Kidney (tissue), 22 donors: ENCODE measurements at places on chromosomes 2 and 18. TPM values are rescaled to one million over a fixed set of nuclear protein-coding genes. Genes with fewer than 3 reads are reported as not detected.
A peak's percentile ranks its signal among the peaks of the same experiment; 100 is the strongest.

DNA sequence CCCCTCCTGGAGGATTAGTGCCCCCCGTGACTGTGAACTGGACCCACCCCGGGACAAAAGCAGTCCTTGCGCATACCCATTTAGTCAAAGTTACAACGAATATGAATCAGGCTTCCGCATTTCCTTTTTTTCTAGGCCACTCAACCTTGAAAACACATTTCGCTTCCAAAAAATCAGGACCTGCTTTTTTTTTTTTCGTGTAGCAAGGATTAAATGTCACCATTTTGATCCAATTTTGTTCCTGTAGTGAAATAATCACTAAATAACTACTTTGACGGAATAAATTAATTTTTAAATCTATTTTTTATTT is 464 bp upstream of the FTCDNL1 start:
- peak overlapping the region; percentile 59 for H3K27ac ChIP-seq
- no peaks in the 10 kb centered on the region for H3K36me3 ChIP-seq
- peak overlapping the region; percentile 80 for H3K4me3 ChIP-seq
- no peak for DNase-seq
- H3K27me3 ChIP-seq: peaks cover 26% of the 10 kb centered on the region

Gene STPG4
- not detected for total RNA-seq

DNA sequence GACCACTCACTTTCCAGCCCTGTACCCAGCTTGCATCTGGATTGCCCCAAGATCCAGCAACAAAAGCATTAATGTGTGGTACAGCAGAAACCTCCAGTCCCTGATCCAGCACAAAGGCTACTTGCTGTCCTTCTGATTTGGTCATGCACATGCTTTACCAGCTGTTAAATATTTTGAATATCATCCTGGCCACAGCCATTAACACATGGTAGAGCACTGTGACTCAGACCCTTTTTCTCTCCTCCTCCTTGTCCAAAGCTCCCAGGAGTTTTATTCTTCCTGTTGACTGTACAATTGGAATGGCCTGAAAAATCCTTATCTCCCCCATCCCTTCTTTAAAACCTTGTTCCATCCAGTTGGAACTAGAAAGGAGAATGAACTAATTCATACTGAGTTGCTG is 419.7 kb upstream of the TNP1 start:
- H3K4me3 ChIP-seq: no peak overlapping the region
- H3K27ac ChIP-seq: no peak overlapping the region
- H3K36me3 ChIP-seq: no peaks in the 10 kb centered on the region
- no peak for DNase-seq

Gene GAREM2
- total RNA-seq: 3.2 TPM

Gene PROKR1
- total RNA-seq: not detected

Gene CCDC85A
- total RNA-seq: 2.1 TPM

DNA sequence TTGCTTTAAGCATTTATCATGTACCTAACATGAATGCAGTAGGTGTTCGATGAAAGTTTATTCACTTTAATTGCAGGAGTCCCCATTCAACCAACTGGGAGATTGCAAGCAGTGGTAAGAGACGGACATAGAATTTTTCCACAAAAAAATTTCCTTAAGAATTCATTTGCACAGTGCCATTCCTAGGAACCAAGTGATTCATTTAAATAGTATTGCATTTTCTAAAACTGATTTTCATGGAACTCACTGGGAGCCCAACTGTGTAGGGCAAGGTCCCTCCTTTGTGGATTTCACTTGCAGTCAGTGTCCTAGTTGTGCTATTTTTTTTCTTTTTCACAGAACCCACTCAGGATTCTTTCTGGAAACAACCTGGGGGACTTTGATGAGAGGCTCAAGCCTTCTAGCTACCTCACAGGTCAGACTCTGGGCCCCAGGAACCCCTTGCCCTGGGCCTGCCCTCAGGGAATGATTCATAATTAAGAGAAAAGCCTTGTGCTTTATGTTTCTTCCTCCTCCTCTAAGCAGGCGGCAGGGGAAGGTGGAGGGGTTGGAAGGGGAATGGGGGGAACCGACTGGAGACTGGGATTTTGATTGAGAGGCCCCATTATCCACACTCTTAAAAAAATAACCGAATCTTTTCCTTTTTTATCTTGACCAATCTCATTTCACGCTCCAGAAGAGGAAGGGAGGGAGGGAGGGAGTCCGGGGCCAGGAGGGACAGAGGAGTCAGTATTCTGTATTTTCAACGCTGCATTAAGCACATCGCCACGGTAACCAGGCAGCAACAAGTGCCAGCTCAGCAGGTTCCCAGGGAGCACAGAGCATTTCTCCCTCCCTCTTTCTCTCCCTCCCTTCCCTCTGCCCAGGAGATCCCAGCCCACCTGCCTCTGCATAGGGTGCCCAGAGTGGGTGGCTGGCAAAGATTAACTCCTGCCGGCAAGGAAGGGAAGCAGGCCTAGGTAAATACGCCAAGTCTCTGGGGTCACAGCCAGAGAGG is 51.8 kb downstream of the PSD4 start:
- peaks cover 54% of the 10 kb centered on the region for H3K4me1 ChIP-seq
- DNase-seq: peak; percentile 94
- peak overlapping the region; percentile 79 for H3K27ac ChIP-seq
- no peaks in the 10 kb centered on the region for H3K27me3 ChIP-seq
- peaks cover 10% of the 10 kb centered on the region for H3K36me3 ChIP-seq

Gene SP5
- 0.25 TPM for total RNA-seq

DNA sequence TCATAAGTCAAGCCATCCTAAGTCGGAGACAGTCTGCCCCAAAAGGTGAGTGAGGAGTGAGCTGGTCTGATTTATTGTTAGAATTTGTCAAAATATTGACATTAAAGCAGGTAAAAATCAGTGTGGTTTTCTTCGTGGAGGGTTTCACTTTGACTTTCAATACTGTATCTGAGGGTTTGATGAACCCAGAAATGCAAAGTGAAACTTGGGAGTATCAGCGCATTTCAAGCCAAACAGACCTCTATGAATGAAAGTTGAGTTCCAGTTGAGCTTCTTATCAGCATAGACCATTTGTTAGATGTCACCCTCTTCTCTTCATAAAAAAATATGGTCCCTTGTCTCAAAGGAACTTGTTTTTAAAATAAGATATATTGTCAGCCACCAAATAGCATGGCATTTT is 21.7 kb upstream of the CXCR4 start:
- H3K27me3 ChIP-seq: no peaks in the 10 kb centered on the region
- peaks cover 5% of the 10 kb centered on the region for H3K4me1 ChIP-seq
- no peak overlapping the region for H3K4me3 ChIP-seq
- H3K36me3 ChIP-seq: no peaks in the 10 kb centered on the region
- DNase-seq: no peak
- H3K27ac ChIP-seq: no peak overlapping the region

Gene SLC8A1
- 33.9 TPM for total RNA-seq

Gene TBR1
- total RNA-seq: not detected

- no peak overlapping the region for H3K4me3 ChIP-seq
- no peaks in the 10 kb centered on the region for H3K27me3 ChIP-seq
- H3K4me1 ChIP-seq: peaks cover 7% of the 10 kb centered on the region
- no peak for DNase-seq
- no peak overlapping the region for H3K27ac ChIP-seq
Observed at GRCh38 chr2:227341553-227341952, 16.5 kb downstream of the MFF start.

Gene KLHL29
- total RNA-seq: 10.5 TPM

DNA sequence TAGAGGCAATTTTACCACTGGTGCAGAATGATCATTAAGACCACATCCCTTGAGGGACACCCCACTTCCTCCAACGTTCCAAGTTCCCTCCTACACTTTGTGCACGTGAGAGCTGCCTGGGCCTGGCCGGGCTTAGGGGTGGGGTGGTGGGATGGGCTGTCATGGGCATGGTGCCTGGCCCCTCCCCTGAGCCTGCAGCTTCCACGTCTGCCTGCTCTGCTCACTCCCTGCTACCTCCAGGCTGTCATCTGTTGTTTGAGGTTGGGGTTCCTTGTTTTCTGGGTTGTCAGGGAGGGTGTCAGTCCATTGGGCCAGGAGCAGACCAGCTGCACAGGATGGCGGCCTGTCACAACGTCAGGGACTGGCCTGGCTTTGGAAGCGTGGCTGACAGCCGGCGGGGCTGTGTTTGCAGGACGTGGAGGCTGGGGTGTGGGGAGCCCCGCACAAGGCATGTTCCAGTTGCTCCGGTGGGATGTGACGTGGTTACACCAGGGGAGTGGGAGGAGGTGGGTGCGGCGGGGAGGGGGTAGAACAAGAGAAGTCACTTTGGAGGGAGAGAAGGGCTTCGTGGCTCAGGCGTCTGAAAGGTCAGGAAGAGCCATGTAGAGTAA is 72.3 kb downstream of the RTP5 start:
- no peak for DNase-seq
- H3K36me3 ChIP-seq: no peaks in the 10 kb centered on the region
- H3K4me3 ChIP-seq: no peak overlapping the region
- H3K27me3 ChIP-seq: no peaks in the 10 kb centered on the region
- no peak overlapping the region for H3K27ac ChIP-seq

DNA sequence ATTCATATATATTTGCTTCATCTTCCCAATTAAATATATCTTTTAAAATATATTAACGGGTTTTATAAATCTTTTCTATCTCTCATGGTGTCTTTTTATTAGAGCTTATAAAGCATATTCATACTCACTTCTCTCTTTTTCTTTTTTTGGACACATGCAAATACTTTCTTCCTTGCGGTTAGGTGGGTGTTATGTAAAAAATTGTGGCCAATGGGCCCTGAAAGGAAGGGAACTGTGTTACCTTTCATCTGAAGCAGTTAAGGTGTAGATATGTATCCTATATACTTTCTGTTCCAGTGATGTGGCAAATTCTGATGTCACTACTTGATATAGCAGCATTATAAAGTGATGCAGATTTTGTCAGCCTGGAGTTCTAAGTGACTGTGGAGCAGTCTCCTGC is 714.5 kb downstream of the PLCL1 start:
- H3K4me3 ChIP-seq: no peak overlapping the region
- no peak overlapping the region for H3K27ac ChIP-seq
- H3K27me3 ChIP-seq: no peaks in the 10 kb centered on the region
- no peak for DNase-seq
- no peaks in the 10 kb centered on the region for H3K4me1 ChIP-seq

Gene SEMA4C
- total RNA-seq: 44.6 TPM

Gene HOXD9
- total RNA-seq: 36.5 TPM

Gene RUFY4
- total RNA-seq: 0.69 TPM

GRCh38 chr2:11822746-11823451 is 76.5 kb downstream of the LPIN1 start:
- H3K4me1 ChIP-seq: no peaks in the 10 kb centered on the region
- DNase-seq: peak; percentile 36
- no peak overlapping the region for H3K4me3 ChIP-seq
- no peaks in the 10 kb centered on the region for H3K27me3 ChIP-seq
- H3K27ac ChIP-seq: no peak overlapping the region

DNA sequence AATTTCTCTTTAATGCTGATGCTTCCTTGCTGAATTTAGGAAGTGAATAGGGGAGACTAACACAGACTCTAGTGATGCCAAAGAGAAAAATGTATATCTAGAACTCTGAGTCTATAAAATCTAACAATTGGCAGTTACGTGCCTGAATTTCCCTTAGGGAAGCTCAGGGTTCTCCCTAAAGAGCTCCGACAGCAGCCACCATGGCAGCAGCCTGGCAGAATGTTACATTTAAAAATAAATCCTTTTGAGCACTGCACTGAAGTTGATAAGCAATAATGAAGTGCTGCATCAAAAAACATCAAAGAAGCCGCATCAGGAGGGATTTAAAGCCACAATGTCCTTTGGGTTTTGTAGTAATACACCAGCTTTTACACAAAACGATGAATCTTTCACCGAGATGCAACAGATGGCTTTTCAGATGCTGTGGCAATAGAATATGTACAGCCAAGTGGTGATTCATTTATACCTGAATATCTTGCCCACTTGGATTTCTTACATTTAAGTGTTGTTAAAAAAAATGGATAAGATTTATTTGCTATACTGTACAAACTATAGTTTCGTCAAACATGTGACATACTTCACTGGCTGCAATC is 291.2 kb upstream of the SESTD1 start:
- H3K27ac ChIP-seq: no peak overlapping the region
- H3K4me3 ChIP-seq: no peak overlapping the region
- H3K4me1 ChIP-seq: peaks cover 4% of the 10 kb centered on the region

GRCh38 chr2:191117341-191117740 is 33.5 kb downstream of the STAT4 start:
- no peak for DNase-seq
- H3K27ac ChIP-seq: no peak overlapping the region
- H3K27me3 ChIP-seq: no peaks in the 10 kb centered on the region
- no peak overlapping the region for H3K4me3 ChIP-seq

DNA sequence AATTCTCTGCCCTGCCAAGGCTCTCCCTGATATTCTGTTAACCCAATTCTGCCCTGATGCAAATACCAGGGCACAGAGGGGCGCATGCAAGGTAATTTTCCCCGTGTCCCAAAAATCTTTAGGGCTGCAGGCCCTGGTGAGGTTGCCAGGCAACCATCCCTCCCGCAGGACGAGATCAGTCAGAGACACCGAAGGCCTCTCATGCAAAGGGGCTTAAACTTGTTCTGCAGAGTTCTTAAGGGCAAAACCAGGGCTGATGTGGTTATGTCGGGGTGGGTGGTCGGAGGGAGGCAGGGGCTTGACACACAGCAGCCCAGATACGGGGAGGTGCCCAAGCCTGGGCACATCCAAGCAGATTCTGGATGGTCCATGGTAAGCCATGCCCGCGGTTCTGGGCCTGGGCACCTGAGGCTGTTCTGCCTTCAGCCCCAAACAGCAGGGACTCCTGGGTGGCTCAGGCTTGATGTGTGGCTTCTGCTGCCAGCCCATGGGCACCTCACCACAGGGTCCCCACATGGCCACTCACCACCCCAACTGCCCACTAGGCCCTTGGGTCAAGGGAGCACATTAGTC is 27.2 kb downstream of the STEAP3 start:
- no peak overlapping the region for H3K27ac ChIP-seq
- no peaks in the 10 kb centered on the region for H3K27me3 ChIP-seq
- no peaks in the 10 kb centered on the region for H3K4me1 ChIP-seq
- no peak for DNase-seq

GRCh38 chr18:9055185-9055584 is 47.3 kb upstream of the NDUFV2 start:
- no peak overlapping the region for H3K4me3 ChIP-seq
- H3K27me3 ChIP-seq: no peaks in the 10 kb centered on the region
- H3K4me1 ChIP-seq: no peaks in the 10 kb centered on the region
- no peaks in the 10 kb centered on the region for H3K36me3 ChIP-seq

Gene BBS5
- total RNA-seq: 13.5 TPM

- H3K27me3 ChIP-seq: no peaks in the 10 kb centered on the region
- DNase-seq: no peak
- no peaks in the 10 kb centered on the region for H3K36me3 ChIP-seq
- H3K27ac ChIP-seq: no peak overlapping the region
- no peaks in the 10 kb centered on the region for H3K4me1 ChIP-seq
Observed at GRCh38 chr2:207054521-207054920, 111.2 kb downstream of the KLF7 start.

GRCh38 chr2:96113367-96113677 is 3.0 kb downstream of the ADRA2B start:
- no peaks in the 10 kb centered on the region for H3K36me3 ChIP-seq
- H3K4me3 ChIP-seq: no peak overlapping the region
- H3K4me1 ChIP-seq: no peaks in the 10 kb centered on the region
- no peak overlapping the region for H3K27ac ChIP-seq
- no peaks in the 10 kb centered on the region for H3K27me3 ChIP-seq
